Hair follicle dermal papilla cell (primary cell): ENCODE measurements at places on chromosomes 16 and 17. TPM values are rescaled to one million over a fixed set of nuclear protein-coding genes. Genes with fewer than 3 reads are reported as not detected.

ATF7IP2 gene
- total RNA-seq: 1.3 and 4.9 TPM in 2 replicates

SLC9A5 gene
- total RNA-seq: 3.0 and 4.1 TPM in 2 replicates

SLX1A gene
- 15.9 and 17.8 TPM in 2 replicates for total RNA-seq

CLEC18A gene
- 0.24 and 0.65 TPM in 2 replicates for total RNA-seq

GRIN2C gene
- total RNA-seq: 0.12 and 0.16 TPM in 2 replicates

MARCHF10 gene
- total RNA-seq: not detected in 2 replicates

COPS3 gene
- 66.5 TPM in 2 replicates for total RNA-seq
